ENCODE measurements at places on chromosomes 7 and 10.

GRCh38 chr10:119428789-119429188 lies 113.7 kb downstream of the RGS10 start:
- no peak for DNase-seq

DNA sequence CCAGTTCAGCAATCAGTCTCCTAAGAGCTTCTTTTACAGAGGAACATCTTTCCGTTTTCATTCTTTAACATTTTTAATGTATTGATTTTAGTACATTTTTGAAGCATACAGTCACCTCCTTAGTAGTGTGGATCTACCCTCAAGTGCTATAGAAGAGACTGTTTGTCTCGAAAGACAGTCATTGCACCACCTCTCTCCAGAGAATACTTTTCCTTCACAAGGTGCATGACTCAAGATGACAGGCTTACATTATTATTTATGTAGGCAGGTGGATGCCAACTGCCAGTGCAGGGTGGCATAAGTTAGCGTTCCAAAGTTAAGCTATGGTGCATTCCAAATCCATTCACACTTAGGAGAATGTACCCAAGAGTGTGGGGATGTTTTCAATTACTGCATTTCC lies 71.8 kb downstream of the ZEB1 start:
- DNase-seq: no peak

GRCh38 chr10:5413012-5413938 lies 918 bp downstream of the NET1 start:
- no peak for DNase-seq

GRCh38 chr10:48697821-48698764 lies 13.4 kb downstream of the WDFY4 start:
- no peak for DNase-seq

GRCh38 chr7:129017933-129018538 lies 36.9 kb downstream of the TNPO3 start:
- no peak for DNase-seq

DNA sequence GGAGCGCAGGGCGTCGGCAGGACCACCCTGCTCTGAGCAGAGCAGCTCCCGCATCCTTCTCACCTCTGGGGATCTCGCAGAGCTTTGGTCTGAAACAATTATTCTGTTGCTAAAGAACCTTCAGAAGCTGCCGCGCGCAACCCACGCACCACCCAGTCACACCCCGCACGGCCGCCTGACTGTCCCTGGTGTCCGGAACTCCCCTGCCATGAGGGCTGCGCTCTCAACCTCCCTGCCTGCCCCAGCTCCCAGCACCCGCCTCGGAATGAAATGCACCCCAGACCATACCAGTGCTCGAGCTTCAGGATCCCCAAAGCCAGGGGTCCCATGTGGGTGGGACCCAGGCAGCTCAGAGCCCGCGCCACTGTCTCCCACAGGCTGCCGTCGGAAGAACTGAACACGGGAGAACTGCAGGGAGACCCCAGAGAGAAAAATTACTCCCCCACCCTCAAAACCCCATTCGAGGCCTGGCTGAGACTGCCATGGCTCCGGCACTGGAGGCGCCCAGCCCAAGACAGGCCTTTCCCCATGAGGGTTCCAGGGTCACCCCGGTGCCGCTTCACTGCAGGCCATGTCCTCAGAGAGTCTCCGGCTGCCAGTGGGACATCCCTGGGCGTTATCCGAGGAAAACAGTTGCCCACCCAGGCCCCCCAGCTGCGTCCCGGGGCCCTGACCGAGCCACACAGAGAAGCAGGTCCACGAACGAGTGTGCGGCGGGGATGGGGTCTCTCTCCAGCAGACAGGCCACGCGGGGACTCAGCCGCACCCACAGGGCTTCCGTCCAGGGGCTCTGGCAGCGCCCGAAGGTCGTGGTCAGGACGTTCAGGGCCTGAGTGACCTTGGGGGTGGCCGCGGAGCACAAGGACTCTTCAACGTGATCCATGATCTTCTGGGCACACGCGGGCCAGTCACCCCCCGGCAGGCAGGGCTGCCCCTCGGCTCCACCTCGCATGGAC lies 12.1 kb downstream of the BRAT1 start:
- no peak for DNase-seq

DNA sequence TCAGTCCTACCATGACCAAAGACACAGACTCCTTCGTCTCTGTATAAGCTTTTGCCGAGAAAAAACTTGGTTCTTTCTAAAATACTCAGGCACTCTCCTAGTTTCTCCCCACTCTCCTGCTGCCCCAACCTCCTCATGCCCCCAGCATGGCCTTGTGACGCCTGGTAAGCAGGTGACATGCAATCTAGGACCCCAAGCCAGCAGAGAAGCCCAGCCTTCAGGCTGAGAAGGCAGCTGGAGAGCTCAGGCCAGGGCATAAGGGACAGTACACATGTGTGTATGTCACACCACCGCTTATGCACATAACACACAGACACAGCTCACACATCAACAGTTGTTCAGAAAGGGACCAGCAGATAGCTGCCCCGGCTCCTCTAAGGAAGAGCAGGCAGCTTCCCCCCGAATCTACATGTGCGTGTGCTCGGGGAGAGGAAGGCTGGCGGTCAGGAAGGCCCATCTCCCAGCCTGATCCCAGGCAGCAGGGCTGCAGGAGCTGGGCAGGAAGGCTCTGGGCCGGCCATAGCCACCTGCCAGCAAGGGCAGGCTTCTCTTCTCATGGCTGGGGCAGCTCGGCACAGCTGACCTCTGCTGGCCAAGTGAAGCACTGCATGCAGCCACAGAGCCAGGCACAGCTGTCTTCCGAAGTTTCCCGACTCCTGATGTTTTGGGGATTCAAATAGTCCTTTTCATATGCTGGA lies 8.5 kb downstream of the DDX56 start:
- DNase-seq: peak; percentile 24

DNA sequence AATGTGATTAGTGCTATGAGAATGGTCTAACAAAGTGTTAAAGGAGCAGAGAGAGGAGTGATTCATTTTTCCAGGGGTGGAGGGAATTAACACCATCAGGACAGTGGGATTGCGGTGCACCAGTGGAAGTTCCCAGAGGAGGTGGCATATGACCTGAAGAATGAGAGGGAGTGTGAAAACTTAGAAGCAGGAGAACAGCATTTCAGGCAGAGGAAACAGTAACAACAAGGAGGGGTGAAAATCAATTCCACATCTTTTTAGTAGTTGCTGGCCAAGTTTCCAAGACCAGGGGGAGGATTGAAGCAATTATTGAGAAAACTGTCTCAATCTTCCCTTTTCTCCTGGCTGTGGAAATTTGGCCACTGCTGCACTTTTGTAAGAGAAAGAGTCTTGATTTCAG lies 23.7 kb upstream of the CCDC172 start:
- no peak for DNase-seq

DNA sequence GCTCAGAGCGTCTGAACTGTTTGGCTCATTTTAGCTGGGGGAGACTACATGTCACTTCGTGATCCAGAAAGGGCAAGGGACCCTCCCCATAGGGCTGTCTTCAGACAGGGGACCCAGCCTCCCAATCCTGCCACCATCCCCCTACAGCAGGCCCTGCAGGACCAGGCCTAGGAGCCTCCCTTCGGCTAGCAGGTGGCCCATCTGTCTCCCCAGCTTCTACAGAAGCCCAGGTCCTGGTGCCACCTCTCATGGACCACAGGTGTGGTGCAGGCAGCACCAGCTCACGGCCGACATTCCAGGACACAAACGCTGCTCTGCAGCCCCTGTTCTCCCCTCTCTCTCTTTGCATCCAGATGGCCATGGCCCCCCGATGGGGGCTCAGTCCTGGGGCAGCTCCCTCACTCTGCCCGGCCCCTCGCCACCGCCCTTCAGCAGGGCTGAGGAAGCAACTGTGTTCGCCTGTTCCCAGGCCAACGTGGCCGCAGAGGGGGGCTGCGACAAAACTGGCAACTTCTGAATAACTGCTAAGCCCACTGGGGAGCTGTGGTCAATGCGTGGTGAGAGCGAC lies 10.3 kb downstream of the TECPR1 start:
- DNase-seq: no peak

GRCh38 chr7:105477908-105478307 lies 44.2 kb downstream of the PUS7 start:
- DNase-seq: no peak

- DNase-seq: no peak
These were observed 133.5 kb downstream of the NRBF2 start for GRCh38 chr10:63266391-63267316.

- DNase-seq: no peak
These were observed 52.3 kb upstream of the KIAA1217 start for GRCh38 chr10:24156686-24157085.

DNA sequence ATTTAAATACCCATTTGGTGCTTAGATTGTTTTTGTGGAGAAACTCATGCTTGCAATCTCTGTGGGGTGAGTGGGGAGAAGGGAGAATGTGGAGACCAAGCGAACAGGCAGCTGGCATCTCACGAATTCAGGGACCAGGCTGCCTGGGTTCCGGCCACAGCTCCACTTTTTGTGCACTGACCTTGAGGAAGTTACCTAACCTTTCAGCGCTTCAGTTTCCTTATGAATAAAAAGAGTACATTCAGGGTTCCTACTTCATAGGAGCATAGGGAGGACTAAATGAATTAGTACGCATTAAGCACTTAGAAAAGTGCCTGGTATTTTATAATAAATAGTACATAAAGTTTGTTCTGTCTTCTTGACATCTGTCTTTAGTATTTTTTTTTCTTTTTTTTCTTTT lies 72.5 kb downstream of the PRTFDC1 start:
- no peak for DNase-seq

DNA sequence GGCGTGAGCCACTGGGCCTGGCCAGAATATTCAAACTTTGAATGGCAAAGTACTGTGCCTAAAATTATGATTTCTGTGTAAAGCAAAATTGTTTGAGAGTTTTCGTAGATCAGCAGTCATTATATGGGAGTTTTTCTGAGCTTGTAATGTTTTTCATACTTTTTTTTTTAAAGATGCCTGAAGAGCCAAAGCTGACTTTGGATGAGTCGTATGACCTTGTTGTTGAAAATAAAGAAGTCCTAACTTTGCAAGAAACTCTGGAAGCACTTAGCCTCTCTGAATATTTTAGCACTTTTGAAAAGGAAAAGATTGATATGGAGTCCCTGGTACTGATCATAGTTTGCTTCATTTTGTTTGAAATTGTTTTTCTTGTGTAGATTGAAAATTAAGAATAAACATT lies 26.7 kb downstream of the SEC23IP start:
- no peak for DNase-seq

DNA sequence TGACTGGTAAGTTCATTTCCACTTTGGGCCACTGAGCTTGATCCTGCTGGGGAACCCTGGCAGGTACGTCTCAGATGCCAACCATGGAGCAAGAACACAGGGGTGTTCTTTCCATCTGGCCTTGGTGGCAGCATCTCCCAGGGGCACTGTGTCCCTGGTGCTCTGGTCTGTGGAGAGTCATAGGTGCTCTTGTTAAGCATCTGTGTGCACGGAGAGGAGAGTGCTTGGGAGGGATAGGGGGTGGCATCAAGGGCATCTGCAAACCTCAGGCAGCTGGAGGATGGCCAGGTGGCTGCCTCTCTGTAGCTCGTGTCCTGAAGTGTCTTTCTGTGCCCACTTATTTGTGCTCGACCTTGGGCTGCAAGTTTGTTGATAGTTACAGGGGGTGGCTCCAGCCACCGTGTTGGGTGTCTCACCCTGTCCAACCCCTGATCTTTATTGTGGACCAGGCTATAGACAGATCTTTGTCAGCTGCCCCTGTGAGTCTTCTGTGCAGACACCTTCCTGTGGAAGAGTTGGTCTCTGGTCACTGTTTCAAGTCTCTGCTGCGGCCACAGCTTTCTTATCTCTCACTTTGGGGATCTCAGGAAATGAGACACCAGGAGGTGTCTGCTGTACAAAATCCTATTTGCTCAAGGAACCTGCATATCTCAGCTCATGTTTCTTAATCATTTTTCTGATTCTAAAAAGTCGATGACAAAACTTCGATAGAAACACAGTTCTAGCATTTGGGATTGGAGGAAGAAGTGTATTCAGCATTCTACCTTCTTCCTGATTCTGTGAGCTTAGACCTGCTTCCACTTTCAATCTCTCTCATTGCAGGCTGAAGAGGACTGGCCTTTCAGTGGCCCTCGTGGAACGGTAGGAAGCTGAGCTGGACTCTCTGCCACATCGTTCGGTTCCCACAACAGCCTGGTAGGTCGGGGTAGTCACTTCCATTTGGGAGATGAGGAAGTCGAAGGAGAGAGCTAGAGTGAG lies 17.2 kb upstream of the GIMAP8 start:
- no peak for DNase-seq

- no peak for DNase-seq
These were observed 210.1 kb downstream of the JCAD start for GRCh38 chr10:29849126-29849833.

DNA sequence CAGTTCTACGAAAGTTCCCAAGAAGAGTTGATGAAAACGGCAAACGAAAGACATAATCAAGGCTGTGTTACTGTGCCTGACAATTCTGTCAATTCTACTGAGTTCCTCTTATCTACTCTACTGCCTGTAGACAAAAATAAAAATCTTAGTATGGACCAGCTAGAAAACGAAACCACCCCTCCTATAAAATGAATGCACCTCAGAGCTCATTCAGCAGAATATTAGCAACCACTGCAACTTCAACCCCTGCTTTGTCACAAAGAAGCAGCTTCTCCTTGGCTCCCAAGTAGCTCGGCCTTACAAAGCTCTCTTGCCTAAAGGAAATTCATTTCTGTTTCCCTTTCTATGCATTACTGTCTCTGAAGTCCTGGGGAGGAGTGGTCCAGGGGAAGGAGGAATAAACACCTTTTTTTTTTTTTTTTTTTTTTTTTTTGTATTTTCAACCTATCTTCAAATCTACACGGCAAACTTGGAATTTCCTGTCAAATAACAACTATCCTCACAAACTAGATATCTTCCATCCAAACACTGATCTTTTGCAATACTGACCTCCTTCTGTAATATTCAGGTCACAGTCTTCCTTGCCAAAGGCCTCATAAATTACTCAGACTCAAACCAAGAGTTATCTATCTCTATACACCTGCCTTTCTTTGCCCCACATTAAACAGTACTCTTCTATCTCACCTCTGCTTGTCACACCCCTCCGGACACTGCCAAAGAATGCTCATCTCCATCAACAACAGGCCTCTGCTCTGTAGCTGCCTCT lies 74.3 kb downstream of the GLI3 start:
- no peak for DNase-seq

DNA sequence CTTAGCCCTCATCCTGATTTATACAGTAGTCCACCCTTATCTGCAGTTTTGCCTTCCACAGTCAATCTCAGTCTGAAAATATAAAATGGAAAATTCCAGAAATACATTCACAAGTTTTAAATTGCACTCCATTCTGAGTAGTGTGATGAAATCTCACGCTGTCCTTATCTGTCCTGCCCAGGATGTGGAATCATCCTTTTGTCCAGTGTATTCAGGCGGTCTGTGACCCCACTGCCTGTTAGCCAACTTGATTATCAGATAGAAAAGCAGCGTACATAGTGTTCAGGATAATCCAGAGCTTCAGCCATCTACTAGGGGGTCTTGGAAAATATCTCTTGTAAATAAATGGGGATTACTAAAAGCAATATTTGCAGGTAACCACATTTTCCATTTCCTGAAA lies 146.3 kb downstream of the MALRD1 start:
- DNase-seq: no peak

DNA sequence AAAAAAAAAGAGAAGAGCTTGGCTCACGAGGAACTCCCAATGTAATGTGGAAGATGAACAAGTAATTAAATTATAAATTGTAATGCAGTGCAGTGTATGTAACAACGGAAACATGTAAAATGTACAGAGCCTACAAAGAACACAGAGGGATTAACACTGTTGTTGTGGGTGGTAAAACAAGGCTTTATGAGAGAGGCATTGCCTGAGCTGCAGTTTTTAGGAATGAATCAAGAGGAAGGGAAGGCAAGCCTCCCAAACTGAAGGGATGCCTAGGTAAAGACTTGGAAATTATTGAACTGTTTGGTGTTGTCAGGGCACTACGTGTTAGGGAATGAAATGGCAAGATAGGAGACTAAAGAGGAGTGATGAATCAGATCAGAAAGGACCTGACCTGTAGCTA lies 213.7 kb downstream of the HTR7 start:
- DNase-seq: no peak
